ENCODE measurements at places on chromosomes 12 and 14. TPM values are rescaled to one million over a fixed set of nuclear protein-coding genes. Genes with fewer than 3 reads are reported as not detected.

GRCh38 chr14:78278464-78279250 lies 108.5 kb downstream of the NRXN3 start:
- no peaks in the 10 kb centered on the region for H3K4me1 ChIP-seq
- H3K36me3 ChIP-seq, result no peaks in the 10 kb centered on the region
- H3K27ac ChIP-seq, result no peak overlapping the region
- H3K4me3 ChIP-seq, result no peak overlapping the region

GRCh38 chr12:24500831-24501230 lies 448.1 kb downstream of the BCAT1 start:
- no peak overlapping the region for H3K4me3 ChIP-seq
- H3K36me3 ChIP-seq, result no peaks in the 10 kb centered on the region
- H3K27me3 ChIP-seq, result no peaks in the 10 kb centered on the region

- H3K36me3 ChIP-seq, result no peaks in the 10 kb centered on the region
- DNase-seq, result no peak
- no peak overlapping the region for H3K27ac ChIP-seq
These were observed 133.9 kb downstream of the C12orf75 start for GRCh38 chr12:105464406-105464805.

DNA sequence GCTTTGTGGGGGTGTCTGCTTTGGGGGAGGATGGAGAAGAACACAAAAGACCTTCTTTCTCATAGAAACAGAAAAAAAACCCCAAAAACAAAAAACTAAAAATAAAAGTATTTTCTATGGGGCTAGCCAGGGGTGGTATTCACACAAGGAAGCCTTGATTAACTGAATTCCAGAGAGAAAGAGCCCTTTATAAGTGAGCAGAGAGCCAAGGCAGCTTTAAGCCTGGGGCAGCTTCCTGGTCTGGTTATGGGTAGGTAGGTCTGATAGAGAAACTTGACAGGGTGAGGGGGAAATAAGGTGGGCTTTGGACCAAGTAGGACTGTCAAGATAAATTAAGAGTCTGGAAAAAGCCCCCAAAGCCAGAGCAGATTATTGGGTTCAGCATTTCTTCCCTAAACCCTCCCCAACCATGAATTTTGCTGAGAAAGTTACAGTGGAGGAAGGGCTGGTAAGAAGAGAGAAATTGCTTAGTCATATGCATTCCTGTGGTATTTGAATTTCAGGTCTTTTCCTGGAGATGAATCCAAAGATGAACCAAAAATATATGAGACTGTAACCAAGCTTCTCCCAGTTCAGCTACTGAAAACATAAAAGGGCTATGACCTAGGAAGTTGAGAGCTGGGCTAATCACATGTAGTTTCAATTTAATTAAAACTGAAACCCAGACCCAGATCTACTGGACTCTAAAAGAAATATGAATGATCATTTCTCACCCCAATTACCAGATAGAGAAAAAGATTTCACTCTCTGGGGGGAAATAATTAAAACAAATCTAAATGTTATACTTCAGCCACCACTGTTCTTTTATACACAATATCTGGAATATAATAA lies 144.8 kb downstream of the TBC1D30 start:
- H3K4me3 ChIP-seq, result no peak overlapping the region
- no peaks in the 10 kb centered on the region for H3K4me1 ChIP-seq
- H3K36me3 ChIP-seq, result no peaks in the 10 kb centered on the region
- no peaks in the 10 kb centered on the region for H3K27me3 ChIP-seq

GRCh38 chr14:59678352-59678751 lies 101.7 kb upstream of the CCDC175 start:
- no peak overlapping the region for H3K4me3 ChIP-seq
- DNase-seq, result no peak
- H3K27me3 ChIP-seq, result no peaks in the 10 kb centered on the region

DNA sequence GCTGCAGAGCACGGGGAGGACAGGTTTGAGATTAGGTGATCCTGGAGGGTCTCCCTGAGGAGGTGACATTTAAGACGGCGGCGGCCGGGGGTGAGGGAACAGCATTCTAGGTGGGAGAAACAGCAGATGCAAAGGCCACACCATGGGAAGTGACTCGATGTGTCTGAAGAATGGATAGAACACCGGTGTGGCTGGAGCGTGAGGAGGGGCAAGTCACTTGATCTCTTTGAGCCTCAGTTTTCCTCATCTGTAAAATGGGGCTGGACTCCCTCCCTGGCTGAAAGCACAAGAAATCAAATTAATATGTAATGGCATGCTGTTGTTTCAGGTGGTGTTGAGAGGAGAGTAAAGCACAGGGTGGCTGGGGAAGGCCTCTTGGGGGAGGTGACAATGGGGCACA lies 10.0 kb upstream of the NCOR2 start:
- DNase-seq, result no peak
- H3K36me3 ChIP-seq, result no peaks in the 10 kb centered on the region
- peaks cover 7% of the 10 kb centered on the region for H3K4me1 ChIP-seq
- H3K27me3 ChIP-seq, result no peaks in the 10 kb centered on the region

GRCh38 chr14:101823066-101823465 lies 61.6 kb downstream of the PPP2R5C start:
- no peaks in the 10 kb centered on the region for H3K27me3 ChIP-seq
- peak overlapping the region; percentile 33 for H3K4me3 ChIP-seq
- H3K27ac ChIP-seq, result peak overlapping the region; percentile 95
- H3K36me3 ChIP-seq, result peaks cover 7% of the 10 kb centered on the region
- DNase-seq, result no peak
- peaks cover 72% of the 10 kb centered on the region for H3K4me1 ChIP-seq

DNA sequence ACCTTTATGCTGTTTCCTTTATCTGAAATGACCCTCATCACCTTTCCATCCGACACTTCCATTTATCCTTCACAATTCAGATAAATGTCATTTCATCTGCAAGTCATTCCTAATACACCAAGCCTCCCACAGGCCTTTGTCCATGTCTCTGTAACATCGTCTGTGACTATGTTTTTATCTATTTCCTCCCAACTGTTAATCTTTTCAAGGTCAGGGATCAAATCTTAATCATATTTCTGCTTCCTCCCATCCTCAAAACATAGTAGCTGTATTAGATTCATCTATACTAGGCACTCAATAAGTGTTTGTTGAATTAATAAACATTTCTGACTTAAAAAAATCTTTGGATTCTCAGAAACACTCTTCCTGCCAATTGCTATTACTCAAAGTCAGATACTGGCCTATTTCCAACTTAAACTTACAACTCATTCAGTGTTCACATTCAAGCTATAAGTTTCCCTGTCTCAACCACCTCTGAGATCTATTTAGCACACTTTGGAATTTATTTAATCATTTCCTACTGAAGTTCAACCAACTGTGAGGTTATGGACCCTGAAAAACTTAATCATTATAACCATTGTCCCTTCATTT lies 100.2 kb upstream of the ALX1 start:
- H3K27me3 ChIP-seq, result no peaks in the 10 kb centered on the region
- no peak overlapping the region for H3K27ac ChIP-seq
- no peak overlapping the region for H3K4me3 ChIP-seq

Gene ZNF10
- 8.2 TPM for total RNA-seq

GRCh38 chr12:47307680-47308399 lies 228.1 kb upstream of the AMIGO2 start:
- no peaks in the 10 kb centered on the region for H3K36me3 ChIP-seq
- H3K27ac ChIP-seq, result peak overlapping the region; percentile 26
- peak; percentile 38 for DNase-seq
- no peaks in the 10 kb centered on the region for H3K27me3 ChIP-seq

GRCh38 chr14:53772936-53773335 lies 183.7 kb downstream of the BMP4 start:
- H3K4me1 ChIP-seq, result no peaks in the 10 kb centered on the region
- no peaks in the 10 kb centered on the region for H3K36me3 ChIP-seq
- H3K4me3 ChIP-seq, result no peak overlapping the region
- no peak for DNase-seq
- H3K27ac ChIP-seq, result no peak overlapping the region
- H3K27me3 ChIP-seq, result no peaks in the 10 kb centered on the region

Gene P2RX7
- total RNA-seq, result 1.7 TPM

DNA sequence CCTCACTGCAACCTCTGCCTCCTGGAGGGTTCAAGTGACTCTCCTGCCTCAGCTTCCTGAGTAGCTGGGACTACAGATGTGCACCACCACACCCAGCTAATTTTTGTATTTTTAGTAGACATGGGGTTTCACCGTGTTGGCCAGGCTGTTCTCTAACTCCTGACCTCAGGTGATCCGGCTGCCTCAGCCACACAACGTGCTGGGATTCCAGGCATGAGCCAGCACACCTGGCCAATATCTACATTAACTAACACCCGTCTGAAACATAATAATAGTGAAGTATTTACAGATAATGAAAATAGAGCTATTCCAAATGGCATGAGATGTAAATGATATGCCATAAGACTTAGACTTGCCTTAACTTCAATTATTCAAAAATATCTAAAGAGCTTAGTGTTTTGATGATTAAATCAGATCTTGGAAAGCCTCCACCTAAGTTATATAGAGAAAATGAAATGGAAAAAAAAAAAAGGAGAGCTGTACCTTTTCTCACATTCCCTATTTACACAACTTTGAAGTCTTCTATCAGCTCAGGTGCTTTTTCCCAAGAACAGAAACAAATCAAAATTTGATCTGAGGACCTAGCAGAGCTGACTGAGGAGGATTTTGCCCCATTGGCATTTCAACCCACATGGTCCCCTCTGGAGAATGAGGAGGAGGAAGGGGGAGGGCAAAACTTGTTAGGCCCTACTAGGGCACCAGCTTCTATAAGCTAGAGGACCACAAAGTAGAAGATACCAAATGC lies 309.2 kb downstream of the PRKD1 start:
- no peaks in the 10 kb centered on the region for H3K4me1 ChIP-seq
- no peaks in the 10 kb centered on the region for H3K27me3 ChIP-seq
- no peak overlapping the region for H3K27ac ChIP-seq
- DNase-seq, result no peak

- peaks cover 56% of the 10 kb centered on the region for H3K36me3 ChIP-seq
- H3K27me3 ChIP-seq, result no peaks in the 10 kb centered on the region
- no peak overlapping the region for H3K27ac ChIP-seq
These were observed 4.7 kb downstream of the SPRYD3 start for GRCh38 chr12:53074283-53074998.

GRCh38 chr14:96135285-96135684 lies 69.4 kb upstream of the BDKRB2 start:
- no peaks in the 10 kb centered on the region for H3K36me3 ChIP-seq
- H3K4me3 ChIP-seq, result no peak overlapping the region
- H3K27me3 ChIP-seq, result no peaks in the 10 kb centered on the region
- H3K27ac ChIP-seq, result no peak overlapping the region

- H3K4me1 ChIP-seq, result peaks cover 32% of the 10 kb centered on the region
- no peaks in the 10 kb centered on the region for H3K36me3 ChIP-seq
- no peak for DNase-seq
- no peaks in the 10 kb centered on the region for H3K27me3 ChIP-seq
- H3K27ac ChIP-seq, result no peak overlapping the region
These were observed 65.4 kb upstream of the RFLNA start for GRCh38 chr12:124229520-124229919.

DNA sequence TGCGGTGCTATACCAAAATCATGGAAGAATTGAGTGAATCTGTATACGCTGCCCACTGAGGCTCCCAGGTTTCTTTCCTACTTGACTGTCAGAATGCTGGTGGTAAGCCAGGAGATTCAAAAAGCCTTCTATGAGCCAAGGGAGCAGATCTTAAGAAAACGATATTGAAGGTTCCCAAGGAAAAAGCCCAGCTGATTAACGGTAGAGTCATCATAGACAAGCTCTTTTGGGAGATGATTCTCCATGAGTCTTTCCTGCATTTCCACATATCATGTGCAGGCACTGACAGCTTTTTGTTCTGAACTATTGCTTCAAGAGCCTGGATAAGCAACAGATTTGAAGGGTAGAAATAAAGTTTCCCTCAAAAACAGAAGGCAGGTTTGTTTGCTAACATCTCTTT lies 17.5 kb downstream of the SLC35F4 start:
- H3K4me1 ChIP-seq, result no peaks in the 10 kb centered on the region
- H3K27ac ChIP-seq, result no peak overlapping the region
- H3K4me3 ChIP-seq, result no peak overlapping the region
- DNase-seq, result no peak

GRCh38 chr12:132578826-132579225 lies 31.6 kb downstream of the LRCOL1 start:
- peaks cover 2% of the 10 kb centered on the region for H3K4me1 ChIP-seq
- H3K27ac ChIP-seq, result no peak overlapping the region
- no peaks in the 10 kb centered on the region for H3K27me3 ChIP-seq
- H3K4me3 ChIP-seq, result no peak overlapping the region
- peaks cover 70% of the 10 kb centered on the region for H3K36me3 ChIP-seq
- no peak for DNase-seq

- no peak for DNase-seq
- no peak overlapping the region for H3K4me3 ChIP-seq
- H3K27me3 ChIP-seq, result no peaks in the 10 kb centered on the region
- no peaks in the 10 kb centered on the region for H3K36me3 ChIP-seq
- H3K27ac ChIP-seq, result no peak overlapping the region
These were observed 1031.8 kb downstream of the GALC start for GRCh38 chr14:86961106-86961716.

Gene RNASE11
- total RNA-seq, result not detected

GRCh38 chr12:10849425-10849878 lies at the start of gene PRR4:
TSS of gene PRR4 (minus strand) at chr12:10849475. CDS start at chr12:10849437, 38 bp downstream.
- H3K27ac ChIP-seq, result no peak within 1 kb of the TSS
- H3K4me3 ChIP-seq, result no peak within 1 kb of the TSS
- peak; percentile 19 for DNase-seq
- H3K4me1 ChIP-seq, result no peaks in the 10 kb centered on the region
- no peaks in the 10 kb centered on the region for H3K27me3 ChIP-seq

DNA sequence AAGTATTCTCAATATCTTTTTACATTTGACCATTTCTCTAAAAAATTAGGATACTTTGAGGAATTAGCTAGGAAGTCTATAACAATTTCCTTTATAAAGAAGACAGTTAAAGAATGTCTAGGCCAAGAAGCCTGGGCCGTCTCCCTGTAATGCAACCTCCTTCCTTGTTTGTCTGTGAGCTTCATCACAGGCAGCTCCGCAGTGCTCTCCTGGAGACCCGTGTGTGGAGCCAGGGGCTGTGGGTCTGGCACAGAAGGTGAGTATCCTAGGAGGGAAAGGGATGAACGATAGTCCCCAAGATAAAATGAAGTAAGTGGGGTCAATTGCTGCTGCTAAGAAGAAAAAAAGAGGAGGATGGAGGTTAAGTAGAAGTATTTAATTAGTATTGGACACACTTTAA lies 31.8 kb upstream of the ATP23 start:
- peaks cover 16% of the 10 kb centered on the region for H3K4me1 ChIP-seq
- H3K27me3 ChIP-seq, result no peaks in the 10 kb centered on the region
- H3K36me3 ChIP-seq, result no peaks in the 10 kb centered on the region
- H3K4me3 ChIP-seq, result no peak overlapping the region

DNA sequence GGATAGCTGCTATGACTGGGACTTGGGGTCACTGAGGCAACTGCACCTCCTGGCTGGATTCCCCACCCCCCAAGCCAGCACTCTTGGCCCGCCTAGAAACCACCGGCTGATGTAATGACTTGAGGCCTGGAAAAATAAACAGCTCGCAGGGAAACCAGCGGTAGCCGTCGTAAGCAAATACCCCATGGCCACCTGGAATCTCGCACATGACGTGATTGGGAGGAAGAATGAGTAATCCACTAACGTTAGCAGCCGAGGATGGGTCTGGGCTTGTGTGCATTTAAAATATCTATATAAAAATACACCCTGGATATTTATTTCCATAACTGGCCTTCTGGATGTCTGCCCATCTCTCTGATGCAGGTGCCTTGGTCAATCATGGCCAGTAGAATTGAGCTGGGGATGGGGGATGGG lies 120.1 kb downstream of the SMOC1 start:
- H3K27me3 ChIP-seq, result peaks cover 2% of the 10 kb centered on the region
- H3K4me3 ChIP-seq, result no peak overlapping the region
- no peak overlapping the region for H3K27ac ChIP-seq
- no peak for DNase-seq
- H3K4me1 ChIP-seq, result peaks cover 2% of the 10 kb centered on the region
